Activated CD4-positive, alpha-beta memory T cell treated with anti-CD3 and anti-CD28 coated beads, Interleukin-2, amount 10 ng/mL, durations not matched to agents 7 days and 5 days (primary cell): ENCODE measurements at places on chromosomes 16 and 17. TPM values are rescaled to one million over a fixed set of nuclear protein-coding genes. Genes with fewer than 3 reads are reported as not detected.

Gene C1QL1
- total RNA-seq, result 0.43 TPM

Gene MEOX1
- total RNA-seq, result 4.7 TPM

DNA sequence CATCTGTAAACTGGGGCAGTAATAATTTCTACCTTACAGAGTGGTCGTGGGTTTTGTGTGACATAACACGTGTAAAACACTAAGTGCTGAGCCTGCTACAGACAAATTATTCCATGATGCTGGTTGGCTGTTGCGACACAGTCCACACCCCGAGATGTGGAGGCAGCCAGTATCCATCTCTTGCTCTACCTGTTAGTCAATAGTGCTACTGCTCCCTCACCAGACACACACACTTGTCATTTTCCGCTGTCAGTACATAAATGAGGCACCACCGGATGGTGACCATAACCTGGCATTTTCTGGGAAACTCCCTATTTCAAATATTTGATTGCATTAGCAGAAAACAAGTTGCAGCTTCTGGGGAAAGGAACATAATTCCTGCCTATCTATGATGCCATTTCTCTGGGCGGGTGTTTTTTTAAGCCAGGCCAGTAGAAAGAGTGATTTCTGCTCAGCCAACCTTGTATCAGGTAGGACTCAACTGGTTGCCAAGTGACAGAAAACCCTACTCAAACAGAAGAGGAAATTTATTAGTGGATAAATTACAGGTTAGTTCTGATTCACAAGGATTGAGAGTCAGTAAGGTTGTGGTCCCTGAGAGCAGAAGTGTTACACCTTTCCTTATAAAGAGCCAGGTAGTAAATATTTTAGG, 24.1 kb downstream of the DNAJA2 start:
- peak; percentile 52 for DNase-seq

Gene ZNRF1
- total RNA-seq, result 25.3 TPM

GRCh38 chr16:68134644-68135043, 49.5 kb downstream of the NFATC3 start:
- no peak for DNase-seq

Gene TERB1
- 0.15 TPM for total RNA-seq

- DNase-seq, result no peak
These were observed 75.7 kb upstream of the TMEM132E start for GRCh38 chr17:34503528-34504195.

Gene C17orf107
- total RNA-seq, result 0.58 TPM

Gene HERPUD1
- 166 TPM for total RNA-seq

GRCh38 chr16:21156767-21157467, 1.6 kb upstream of the LDAF1 start:
- no peak for DNase-seq

Gene KRTAP2-1
- not detected for total RNA-seq

- no peak for DNase-seq
These were observed 4.9 kb upstream of the ACTG1 start for GRCh38 chr17:81517339-81518112.

Gene KCNJ2
- not detected for total RNA-seq

GRCh38 chr16:11325404-11326083, 19.7 kb upstream of the RMI2 start:
- peak; percentile 32 for DNase-seq

- DNase-seq, result no peak
These were observed 1.3 kb upstream of the EXOC7 start for GRCh38 chr17:76104896-76105231.
